CD4-positive, CD25-positive, alpha-beta regulatory T cell (primary cell): ENCODE measurements at places on chromosomes 5 and 9. TPM values are rescaled to one million over a fixed set of nuclear protein-coding genes. Genes with fewer than 3 reads are reported as not detected.

Gene KLF4
- 4.0 TPM for total RNA-seq

Gene SPINK4
- total RNA-seq = not detected

Gene EIF4E1B
- not detected for total RNA-seq

Gene GABRA6
- total RNA-seq = not detected

Gene DEPDC1B
- total RNA-seq = 2.0 TPM

Gene TMEFF1
- total RNA-seq = 0.49 TPM

Gene ARID3C
- total RNA-seq = not detected

Gene TMOD1
- 3.7 TPM for total RNA-seq

Gene GABRB2
- not detected for total RNA-seq

Gene GNA14
- total RNA-seq = not detected

GRCh38 chr9:28718226-28718625 is 1144.9 kb upstream of the C9orf72 start:
- DNase-seq = no peak

DNA sequence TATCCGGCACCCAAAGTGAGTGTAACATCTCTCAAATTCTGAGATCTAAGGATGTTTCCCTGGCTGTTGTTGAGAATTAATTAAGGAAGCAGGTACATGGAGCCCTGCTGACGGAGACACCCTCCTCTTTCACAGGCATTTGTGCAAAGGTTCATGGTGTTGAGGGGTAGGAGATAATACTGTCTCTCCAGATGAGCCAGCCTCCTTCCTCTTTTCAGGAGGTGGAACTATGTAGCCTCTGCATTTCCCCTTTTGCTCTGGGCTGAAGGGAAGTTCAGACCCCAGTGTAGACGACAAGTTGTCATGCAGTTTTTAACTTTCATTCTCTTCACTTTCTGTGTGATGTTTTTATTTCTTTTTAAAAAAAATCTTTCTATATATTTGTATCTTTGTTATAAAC is 107.5 kb downstream of the GALNT10 start:
- DNase-seq = no peak

DNA sequence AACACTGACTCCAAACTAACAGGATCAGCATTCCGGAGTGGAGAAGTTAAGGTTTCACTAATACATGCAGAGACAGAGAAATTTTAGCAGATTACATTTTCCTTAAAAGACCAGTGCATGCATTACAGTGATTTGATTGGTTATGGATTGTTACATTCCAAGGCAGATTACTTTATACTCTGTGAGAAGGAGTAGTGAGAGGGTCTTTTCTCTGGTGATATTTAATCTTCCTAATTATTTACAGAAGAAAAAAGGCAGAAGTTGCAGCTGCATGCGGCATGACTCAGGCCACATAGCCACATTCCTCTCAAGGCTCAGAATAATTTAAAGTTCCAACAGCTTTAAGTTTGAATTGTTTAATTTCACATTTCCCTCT is 53.0 kb upstream of the PDZD2 start:
- no peak for DNase-seq

- DNase-seq = no peak
Observed at GRCh38 chr5:40477856-40478546, 201.7 kb upstream of the PTGER4 start.

DNA sequence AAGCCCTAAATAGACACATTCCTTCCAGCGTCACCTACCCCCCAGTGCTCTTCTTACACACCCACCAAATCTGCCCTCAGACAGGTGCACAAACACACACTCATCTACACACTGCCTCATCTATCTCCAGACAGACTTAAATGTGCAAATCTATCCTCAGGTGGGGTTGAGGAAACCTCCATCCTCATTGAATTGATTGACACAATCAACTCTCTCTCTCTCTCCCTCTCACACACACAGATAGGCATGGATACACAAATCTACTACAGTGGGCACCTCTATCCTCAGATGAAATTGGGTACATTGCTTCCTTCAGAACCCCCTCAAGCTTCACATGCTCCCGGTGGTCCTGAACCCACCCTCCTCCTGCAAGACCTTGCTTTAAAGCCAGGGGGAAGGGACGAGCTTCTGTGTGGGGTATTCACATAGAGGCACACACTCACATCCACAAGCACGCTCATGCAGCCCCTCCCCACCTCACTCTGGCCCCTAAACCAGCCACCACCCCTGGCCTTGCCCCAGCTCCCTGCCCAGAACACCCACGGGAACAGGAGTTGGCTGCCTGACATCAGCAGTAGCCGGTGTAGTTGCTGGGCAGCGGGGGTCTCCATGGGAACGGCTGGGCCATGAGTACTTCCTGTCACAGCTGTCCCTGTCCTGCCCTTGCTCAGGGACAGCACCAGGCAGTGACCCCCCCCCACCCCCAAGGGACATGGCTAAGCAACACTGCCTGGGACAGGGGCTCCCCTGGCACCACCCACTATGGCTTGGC is 22.8 kb downstream of the PCDH1 start:
- no peak for DNase-seq

DNA sequence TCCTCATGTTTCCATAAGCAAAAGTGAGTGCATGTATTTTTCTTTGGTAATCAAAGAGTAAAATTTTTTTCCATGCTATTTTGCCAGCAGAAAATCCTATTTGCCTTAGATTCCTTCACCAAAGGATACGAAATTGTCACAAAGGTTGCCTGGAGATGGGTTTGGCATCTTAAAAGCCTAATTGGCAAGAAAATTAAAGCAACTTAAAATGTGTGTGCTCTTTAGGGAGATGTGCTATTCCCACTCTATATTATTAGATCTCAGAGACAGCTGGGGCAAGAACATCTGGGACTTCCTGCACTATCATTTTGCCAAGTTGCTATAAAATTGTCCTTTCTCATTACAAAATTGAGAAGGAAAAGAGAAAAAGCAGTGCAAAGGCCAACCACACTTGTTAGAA is 146.1 kb downstream of the PLCXD3 start:
- DNase-seq = no peak

- no peak for DNase-seq
Observed at GRCh38 chr5:59535561-59535960, 358.0 kb downstream of the PDE4D start.

DNA sequence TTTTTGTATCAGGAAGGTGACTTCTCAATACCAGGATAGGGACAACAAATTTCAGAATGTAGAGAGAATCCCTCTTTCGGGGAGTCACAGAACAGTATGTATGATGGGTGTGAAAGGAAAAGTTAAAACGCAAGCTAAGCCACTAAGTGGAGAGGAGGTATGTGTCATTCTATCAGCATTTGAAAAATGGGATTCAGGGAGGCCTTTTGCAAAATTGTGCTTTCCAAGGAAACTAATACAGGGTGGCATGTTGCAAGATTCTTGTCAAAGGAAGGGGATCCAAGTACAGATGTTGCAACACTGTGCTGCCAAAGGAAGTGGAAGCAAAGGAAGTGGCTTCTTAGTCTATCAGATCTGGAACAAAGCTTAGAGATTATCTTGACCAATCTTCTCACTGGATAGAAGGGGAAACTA is 12.6 kb upstream of the TNIP1 start:
- no peak for DNase-seq

DNA sequence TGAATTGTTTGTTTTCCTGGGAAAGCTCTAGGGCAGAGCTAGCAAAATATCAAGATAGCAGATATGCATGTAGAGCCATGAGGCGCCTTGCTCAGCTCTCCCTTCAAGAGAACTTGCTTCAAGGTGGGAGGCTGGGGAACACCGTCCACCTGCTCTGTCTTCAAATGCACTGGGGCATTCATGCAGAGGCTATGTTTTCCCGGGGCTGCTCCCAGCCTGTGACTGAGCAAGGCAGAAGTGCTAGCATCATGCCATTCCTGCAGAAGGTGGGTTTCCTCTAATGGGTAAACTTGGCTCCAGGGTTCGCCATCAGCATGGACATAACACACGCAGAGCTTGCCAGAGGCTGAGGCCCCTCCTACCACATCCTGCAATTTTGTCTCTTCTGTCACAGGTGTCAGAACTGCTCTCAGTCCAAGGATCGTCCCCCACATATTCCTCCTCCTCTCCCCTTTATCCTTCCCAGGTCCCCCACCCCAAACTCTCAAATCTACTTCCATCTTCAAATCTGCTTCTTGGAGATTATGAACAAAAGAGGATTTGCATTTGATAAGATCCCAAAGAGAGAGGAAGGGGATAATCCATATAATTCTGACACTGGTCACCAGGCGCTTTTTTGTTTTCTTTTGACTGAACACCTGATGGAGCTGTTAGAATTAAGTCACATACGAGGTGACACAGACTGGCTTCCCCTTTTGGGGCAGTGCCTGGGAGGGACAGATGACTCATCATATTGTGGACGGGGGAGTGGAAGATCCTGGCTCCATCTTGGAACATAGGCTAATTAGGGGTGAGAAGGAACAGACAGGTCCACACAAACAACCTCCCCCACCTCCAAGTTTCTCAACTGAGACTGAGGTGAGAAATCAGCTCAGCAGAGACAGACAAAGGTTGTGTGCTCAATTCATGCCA is 85.0 kb upstream of the TAF11L2 start:
- DNase-seq = no peak

GRCh38 chr9:111400564-111400898 is 70.5 kb upstream of the OR2K2 start:
- no peak for DNase-seq

DNA sequence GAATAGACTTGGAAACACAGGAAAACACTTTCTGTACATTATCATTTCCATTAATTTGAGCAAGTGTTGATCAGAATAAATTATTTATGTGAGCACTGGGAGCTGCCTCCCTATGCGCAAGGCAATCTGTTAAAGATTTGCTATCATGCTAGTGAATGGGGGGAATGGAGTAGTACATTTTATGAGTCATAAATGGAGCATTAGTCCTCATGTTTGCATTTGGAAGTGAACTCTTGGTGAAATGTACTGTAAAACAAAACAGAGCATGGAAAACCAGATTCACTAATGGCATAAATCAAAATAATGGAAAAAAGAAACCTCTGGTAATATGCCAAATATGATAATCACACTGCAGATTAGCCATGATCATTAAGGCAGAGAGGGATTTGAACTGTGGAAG is 40.5 kb upstream of the TMC1 start:
- DNase-seq = no peak

DNA sequence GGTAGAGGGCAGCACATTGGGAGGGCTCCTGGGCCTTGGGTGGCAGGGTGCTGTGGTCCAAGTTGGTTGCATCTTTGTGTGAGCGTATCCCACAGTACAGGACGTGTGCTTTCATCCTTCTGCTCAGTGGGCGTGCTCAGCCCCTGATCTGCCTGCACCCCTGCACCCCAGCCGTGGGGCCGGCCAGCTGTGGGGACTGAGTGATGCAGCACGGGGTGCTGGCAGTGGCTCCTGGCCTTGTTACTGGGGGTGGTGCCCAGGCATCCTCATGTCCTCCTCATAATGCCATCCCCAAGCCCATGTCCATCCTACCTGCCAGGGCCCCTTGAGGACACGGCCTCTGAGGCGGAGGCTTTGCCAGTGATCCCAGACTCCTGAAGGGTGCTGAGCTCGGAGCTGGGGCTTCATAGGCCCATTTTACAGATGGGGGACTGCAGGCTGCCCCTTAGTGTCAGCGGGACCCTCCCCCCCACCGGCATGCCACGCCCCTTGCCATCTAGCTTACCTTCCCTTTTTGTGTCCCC is 100.7 kb downstream of the PHF2 start:
- DNase-seq = no peak

DNA sequence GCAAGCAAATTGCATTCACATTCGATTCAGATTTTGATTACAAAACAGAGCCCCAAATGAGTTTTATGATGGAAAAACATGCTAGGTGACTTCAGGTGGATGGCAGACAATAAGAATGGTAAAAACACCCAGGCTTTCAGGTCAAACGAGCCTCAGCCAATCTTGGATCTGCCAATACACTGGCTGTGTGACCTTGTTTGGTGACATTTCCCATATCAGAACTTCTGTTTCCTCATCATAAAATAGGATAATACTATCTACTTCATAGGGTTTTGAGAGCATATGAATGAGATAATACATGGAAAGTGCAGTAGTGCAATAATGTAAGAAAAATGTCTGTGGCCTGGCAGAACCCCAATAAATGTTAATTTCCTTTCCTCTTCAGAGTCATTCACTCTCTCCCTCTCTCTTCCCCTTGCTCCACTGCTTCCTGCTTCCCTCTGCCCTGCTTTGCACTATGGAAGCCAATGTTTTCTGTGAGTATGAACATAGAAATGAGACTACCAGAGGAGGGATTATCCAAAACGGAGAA is 54.7 kb downstream of the SH3RF2 start:
- DNase-seq = no peak

DNA sequence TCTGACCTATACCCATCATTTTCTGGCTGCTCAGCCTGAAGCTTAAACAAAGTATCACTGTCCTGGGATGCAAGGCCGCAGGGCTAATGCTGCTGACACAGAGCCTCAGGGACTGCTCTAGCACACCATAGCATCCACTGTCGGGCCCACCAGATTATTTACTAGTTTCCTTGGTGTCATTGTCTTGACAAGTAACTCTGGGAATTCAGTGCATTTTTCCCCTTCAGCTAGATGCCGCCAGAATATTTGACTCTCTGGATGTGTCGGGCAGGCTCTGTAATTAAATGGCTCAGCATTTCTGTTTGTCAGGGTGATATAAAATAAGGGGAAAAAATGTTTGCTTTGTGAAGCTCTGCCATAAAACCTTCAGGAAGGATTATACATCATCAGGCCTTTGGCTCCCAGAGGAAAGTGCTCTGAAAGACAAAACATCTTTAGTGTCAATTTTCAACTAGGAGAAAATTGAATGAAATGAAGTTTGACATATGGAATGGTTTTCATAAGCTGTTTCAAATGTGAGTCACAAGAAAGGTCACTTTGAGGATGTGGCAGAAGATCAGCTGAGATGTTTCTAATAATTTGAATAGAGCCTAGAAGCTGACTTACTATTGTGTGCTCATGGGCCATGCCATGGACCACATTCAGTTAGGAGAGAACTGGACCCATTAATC is 350.1 kb downstream of the TMEM232 start:
- no peak for DNase-seq

- DNase-seq = no peak
Observed at GRCh38 chr5:67459253-67459652, 262.7 kb upstream of the CD180 start.
